ENCODE measurements at places on chromosomes 7 and 10.

GRCh38 chr10:45053569-45054100 is 52.9 kb downstream of the ZNF22 start:
- no peak for DNase-seq

- no peak for DNase-seq
Observed at GRCh38 chr10:74993649-74994048, 117.8 kb upstream of the SAMD8 start.

DNA sequence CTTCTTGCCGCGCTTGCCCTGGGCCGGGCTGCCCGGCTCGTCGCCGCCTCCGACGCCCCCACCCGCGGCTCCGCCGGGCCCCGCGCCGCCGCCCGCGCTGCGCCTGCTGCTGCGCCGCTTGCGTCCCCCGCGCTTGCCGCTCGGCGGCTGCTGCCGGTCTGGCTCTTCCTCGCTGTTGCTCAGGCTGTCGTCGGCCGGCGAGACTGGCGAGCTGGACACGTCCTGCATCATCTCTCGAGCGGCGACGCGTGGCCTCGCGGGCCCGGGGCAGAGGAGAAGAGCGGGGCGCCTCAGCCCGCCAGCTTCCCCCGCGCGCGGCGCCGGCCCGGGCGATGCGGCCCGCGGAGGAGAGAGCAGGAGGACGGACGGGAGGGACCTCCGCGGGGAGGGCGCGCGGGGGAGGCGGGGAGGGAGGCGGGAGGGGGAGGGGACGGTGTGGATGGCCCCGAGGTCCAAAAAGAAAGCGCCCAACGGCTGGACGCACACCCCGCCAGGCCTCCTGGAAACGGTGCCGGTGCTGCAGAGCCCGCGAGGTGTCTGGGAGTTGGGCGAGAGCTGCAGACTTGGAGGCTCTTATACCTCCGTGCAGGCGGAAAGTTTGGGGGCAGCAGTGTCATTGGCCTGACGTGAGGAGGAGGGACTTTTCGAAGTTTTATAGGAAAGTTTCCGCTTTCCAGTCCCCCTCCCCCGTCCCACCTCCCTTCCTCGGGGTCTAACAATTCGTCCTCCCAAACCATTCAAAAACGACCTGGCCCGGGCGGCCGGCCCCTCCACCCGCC is at the start of gene TWIST1:
TSS of gene TWIST1 (minus strand) at position 546 of the 779 bp plus-strand sequence. CDS start at position 231, 315 bp downstream.
- DNase-seq: no peak

DNA sequence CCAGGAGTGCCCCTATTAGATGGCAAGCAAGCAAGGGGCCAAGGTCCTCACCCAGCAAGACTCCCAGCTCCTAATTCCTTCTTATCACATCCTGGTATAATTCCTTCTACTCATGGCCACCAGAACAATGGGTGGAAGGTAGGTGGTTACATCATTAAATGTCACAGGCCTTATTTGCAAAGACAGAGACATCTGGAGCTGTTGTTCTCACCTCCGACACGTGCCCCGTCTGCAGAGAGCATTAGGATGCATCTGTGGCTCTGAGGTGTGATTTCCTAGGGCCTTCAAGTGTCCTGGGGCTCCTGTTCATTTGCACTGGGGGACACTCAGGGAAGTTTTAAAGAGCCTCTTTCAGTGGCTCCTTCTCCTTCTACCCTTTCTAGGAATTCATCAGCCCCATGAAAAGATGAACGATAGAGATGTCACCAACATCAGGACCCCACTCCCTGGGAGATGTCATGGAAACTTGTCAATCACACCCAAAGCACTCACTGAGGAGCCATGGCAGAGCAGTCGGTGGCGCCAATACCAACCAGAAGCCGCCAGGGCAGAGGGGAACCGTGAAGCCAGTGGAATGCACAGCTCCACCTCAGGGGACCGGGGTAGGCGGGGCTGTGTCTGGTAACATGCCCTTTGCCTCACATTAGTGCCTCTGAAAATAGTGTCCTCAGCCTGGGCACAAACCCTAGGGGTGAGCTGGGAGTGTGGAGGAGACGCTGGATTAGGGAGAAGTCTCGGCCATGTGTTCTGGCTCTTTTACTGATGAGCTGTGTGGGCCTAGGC is 2.9 kb upstream of the ATP6V0E2 start:
- no peak for DNase-seq

DNA sequence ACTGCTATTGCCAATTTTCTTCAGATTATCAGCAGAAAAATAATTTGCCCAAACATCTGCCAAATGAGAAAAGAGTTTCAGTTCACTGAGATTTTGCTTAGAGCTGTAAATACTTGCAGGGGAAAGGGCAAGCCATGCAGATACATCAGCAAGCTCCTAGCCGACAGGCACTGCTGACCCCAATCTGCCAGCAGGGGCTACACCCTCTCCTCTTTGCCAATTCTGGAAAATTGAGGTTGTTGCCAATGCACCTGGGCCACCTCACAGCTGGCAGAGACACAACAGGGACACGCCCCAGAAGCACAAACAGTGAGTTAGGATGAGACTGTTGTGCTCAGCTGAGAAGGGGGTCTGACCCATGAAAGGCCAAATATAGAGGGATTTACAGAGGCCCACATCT is 129.5 kb upstream of the MYO3A start:
- no peak for DNase-seq

DNA sequence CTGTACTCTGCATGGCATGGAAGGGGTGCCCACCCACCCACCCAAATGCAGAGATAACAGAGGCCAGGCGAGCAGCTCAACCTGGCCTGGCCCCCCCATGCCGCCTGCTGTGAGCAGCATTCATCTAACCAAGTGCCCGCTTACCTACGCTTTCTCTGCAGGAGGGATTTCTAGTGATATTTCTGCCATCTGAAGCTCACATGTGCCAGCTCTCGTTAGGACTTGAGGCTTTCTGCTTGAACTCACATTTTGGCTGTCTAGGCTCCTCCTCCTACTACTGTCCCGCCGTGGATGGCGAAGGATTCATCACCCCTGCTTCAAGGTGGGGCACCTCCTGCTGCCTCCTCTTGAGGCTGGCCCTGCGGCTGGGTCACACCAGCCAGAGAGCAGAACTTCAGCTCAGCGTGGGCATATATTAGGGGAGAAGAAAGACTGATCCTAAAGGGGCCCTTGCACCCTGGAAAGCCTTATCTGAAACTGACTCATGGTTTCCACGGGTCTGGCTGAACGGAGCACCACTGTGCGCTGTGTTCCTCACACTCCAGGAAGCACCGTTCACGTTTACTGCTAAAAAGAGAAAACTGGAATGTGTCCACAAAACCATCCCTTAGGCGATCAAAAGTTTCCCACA is 45.5 kb downstream of the CTBP2 start:
- no peak for DNase-seq

- no peak for DNase-seq
Observed at GRCh38 chr7:110719741-110720140, 371.2 kb upstream of the LRRN3 start.

- no peak for DNase-seq
Observed at GRCh38 chr10:16700331-16700730, 116.9 kb downstream of the RSU1 start.

- DNase-seq: no peak
Observed at GRCh38 chr10:21172930-21173801, 276.1 kb upstream of the NEBL start.

- no peak for DNase-seq
Observed at GRCh38 chr10:71079761-71080380, 132.5 kb upstream of the UNC5B start.

DNA sequence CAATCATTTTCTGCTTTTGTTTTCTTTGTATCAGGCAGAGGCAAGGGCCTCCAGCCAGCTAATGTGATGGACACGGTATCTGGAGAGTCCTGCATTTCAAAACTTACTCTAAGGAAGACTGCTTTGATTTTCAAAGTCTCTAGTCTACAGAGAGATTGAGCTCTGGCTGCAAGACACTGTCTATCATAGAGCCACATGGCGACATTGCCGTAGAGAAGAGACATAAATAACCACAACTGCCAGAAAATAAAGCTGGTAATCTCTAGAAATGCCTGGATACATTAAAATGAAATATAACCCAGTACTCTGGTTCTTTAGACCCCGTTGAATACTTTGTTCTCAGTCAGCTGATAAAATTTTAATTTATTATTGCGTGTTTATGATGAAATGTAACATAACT is 90.8 kb downstream of the OTUD1 start:
- no peak for DNase-seq

DNA sequence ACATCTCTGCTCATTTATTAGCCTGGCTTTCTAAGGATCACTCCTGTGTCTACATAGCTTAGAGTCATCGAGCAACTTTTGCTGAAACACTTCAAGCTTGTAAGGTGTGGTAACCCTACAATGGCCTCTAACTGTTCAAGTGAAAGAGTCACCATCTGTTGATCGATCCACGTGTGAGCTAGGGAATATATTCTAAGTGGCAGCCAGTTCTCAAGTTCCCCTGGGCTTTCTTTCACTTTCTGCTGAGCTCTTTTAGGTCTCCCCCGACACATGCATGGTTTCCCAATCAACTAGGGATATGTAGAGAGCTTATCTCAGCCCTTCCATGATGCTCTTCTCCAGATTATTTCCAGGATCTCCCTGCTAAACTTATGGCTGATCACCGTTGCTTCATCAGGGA is 15.5 kb downstream of the AOAH start:
- no peak for DNase-seq

GRCh38 chr10:72834183-72834825 is 59.2 kb upstream of the OIT3 start:
- peak; percentile 5 for DNase-seq

GRCh38 chr10:54772468-54773122 is 28.4 kb downstream of the PCDH15 start:
- DNase-seq: no peak
